ENCODE measurements at places on chromosomes 7 and 10.

DNA sequence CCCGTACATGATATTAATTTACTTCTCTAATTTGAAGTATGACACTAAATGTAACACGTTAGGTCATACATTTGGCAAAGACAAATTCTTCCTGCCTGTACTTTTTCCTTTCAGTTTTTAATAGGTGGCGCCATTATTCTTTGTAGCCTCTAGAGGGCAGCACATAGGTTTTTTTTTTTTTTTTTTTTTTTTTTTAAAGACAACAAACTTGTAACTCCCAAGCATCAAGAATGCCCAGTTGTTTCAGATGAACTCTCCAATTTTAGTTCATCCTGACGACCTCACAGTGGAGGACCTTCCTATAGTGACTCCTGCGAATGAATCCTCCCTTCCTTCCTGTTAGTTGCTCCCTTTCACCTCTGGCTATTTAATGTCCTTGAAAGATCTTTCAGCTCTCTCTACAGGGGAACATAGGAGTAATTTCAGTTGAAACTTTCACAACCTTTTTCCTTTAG lies 139.3 kb upstream of the HDAC9 start:
- DNase-seq: peak; percentile 37

- no peak for DNase-seq
These were observed 114.6 kb downstream of the LRMDA start for GRCh38 chr10:75546004-75546403.

DNA sequence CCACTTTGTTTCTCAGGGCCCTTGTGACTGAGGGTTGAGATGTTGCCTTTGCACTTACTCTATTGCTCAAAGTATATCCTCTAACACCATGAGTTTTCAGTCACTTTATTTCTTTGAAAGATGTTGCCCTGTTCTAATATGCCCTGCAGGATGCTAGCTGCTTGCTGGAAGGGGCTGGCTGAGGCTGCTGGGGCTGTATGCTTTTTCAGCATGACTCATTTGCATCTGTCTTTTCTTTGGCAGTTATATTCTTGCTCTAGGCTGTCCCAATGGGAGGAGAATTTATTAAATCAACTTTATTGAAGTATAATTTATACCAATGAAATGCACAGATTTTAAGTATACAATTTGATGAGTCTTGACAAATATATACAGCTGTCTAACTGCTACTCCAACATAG lies 157.7 kb downstream of the PLPP4 start:
- DNase-seq: no peak

- DNase-seq: no peak
These were observed 101.6 kb downstream of the NKX6-2 start for GRCh38 chr10:132684164-132684891.

DNA sequence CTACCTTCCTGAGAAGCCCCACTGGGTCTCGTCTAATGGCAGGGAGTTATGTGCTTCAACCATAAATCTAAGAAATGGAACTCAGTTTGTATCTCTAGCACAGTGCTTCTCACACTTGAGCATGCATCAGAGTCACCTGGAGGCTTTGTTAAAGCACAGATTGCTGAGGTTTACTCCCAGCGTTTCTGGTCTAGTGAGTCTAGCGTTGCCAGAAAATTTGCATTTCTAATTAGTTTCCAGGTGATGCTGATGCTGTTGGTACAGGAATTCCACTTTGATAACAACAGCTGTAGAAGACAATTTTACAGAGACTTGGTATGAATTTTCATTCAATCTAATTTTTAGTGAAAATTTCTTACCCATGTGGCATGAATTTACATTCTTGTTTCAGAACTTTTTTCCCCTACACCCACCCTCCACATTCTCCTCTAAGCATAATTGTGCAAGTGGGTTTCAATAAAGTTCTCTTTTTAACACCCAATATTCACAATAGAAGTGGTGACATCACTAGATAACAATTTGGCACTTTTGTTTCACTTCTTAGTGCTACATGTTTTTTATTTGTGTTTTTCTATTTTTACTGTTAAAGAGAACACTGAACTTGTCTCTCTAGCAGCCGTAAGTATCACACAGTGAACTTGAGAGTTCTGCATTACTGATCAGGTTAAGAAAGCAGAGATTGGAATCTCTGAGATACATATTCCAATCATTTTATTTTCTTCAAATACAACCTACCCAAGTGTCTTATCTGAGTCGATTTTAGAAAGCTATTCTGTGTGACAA lies 48.4 kb upstream of the BET1 start:
- DNase-seq: no peak

GRCh38 chr10:82402906-82403401 lies 528.0 kb downstream of the NRG3 start:
- no peak for DNase-seq

- DNase-seq: peak; percentile 6
These were observed 61.9 kb downstream of the CACUL1 start for GRCh38 chr10:118692872-118693271.

GRCh38 chr7:141375442-141375841 lies 175.8 kb upstream of the AGK start:
- DNase-seq: no peak

- no peak for DNase-seq
These were observed 239.6 kb downstream of the SKAP2 start for GRCh38 chr7:26624839-26625238.

DNA sequence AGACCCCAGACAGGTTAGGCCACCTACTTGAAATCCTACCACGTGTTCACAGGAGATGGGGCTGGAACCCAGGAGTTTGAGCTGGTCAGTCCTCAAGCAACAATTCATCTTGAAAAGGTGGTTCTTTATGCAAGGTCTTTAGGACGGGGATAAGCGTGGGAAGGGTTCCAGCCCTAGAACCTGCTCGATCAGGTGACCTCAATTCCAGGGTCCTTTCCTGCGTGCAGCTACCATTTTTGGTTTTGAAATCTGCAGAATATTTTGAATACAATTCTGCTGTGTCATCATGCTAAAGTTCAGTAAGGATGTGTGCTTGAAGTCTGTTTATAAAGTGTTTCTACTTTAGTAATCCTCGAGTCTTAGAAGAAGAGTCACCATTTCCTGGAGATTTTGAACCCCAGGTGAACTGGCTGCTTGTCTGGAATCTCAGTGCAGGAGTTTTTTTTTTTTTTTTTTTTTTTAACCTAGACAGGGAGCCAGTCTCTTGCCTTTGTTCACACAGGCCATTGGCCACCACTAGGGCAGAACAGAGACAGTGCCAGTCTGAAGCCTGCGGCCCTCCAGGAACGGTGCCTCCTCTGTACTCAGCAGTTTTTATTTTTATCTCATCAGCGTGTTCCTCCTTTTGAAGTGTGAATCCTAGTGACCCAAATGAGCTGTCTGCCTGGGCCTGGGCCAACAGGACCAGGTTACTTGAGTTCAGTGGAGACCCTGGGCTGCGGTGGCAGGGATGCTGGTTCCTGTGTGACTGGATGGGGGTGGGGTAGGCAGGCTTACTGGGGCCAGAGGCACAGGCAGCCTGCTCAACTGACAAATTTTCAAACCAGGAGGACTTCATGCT lies 54.6 kb downstream of the EEPD1 start:
- no peak for DNase-seq

DNA sequence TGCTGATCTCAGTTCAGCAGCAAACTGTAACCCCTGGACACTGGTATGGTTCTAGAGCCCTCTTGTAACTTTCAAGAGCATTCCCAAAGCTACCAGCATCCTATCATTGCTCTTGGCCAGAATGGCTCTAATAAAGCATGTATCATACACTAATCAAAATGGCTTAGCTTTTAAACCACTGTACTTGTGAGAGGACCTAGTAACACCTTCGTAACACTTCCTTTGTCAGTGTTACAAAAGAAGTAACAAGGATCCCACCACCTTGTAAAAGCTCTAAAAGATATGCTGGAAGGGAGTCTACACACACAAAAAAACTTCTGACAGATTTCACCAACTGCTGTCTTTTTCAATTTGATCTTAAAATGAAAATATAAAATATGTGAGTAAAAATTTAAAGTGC lies 144.7 kb downstream of the ALOX5 start:
- DNase-seq: no peak

DNA sequence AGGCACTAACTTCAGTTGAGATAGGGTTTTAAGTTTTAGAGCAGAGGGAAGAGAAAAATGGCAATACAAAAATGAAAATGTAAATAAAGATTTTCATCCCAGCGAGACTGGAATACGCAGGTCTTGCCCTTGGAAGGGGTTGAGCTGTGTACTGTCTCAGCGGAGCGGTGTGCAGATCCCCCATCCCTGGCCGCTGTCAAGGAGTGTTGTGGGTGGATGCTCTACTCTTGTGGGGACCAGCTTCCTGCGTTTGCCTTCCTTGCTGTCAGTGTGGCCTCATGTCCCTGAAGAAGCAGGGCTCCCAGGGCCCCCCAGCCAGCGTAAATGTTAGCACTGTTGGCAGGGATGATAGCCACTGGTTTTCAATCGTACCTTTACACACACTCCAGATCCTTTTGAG lies 249.7 kb upstream of the PITRM1 start:
- DNase-seq: no peak

Measured in NCI-H82 (cell line).